ENCODE measurements at places on chromosomes 4 and X. TPM values are rescaled to one million over a fixed set of nuclear protein-coding genes. Genes with fewer than 3 reads are reported as not detected.

GIMD1 gene
- not detected for total RNA-seq

CT45A5 gene
- total RNA-seq: not detected

RASSF6 gene
- total RNA-seq: 0.05 TPM

H2AZ1 gene
- total RNA-seq: 174 TPM

CFAP299 gene
- 1.5 TPM for total RNA-seq

USP17L27 gene
- not detected for total RNA-seq

KLB gene
- not detected for total RNA-seq

NLGN4X gene
- total RNA-seq: not detected

MAGED4 gene
- total RNA-seq: 53.1 TPM

HTN1 gene
- not detected for total RNA-seq

ZNF280C gene
- 4.1 TPM for total RNA-seq

FGF13 gene
- not detected for total RNA-seq

OPRPN gene
- not detected for total RNA-seq

DCHS2 gene
- not detected for total RNA-seq

IBSP gene
- total RNA-seq: not detected

CYSLTR1 gene
- total RNA-seq: not detected

GATA1 gene
- total RNA-seq: not detected

NUDT10 gene
- 2.1 TPM for total RNA-seq

SYP gene
- total RNA-seq: 0.32 TPM

SCML2 gene
- 0.59 TPM for total RNA-seq

VCX3A gene
- total RNA-seq: not detected
